ENCODE measurements at places on chromosomes 13 and 19. TPM values are rescaled to one million over a fixed set of nuclear protein-coding genes. Genes with fewer than 3 reads are reported as not detected.

The LRG1 gene
- total RNA-seq, result 1.2 TPM

The PROSER1 gene
- 66.0 TPM for total RNA-seq

The DLL3 gene
- total RNA-seq, result 0.93 TPM

The MEF2B gene
- 36.6 TPM for total RNA-seq

The SMAD9 gene
- 0.05 TPM for total RNA-seq

The UPK1A gene
- not detected for total RNA-seq

The TFPT gene
- total RNA-seq, result 34.5 TPM

The ZNF211 gene
- 8.6 TPM for total RNA-seq

The IL11 gene
- total RNA-seq, result 0.15 TPM

The SH2D3A gene
- total RNA-seq, result 20.6 TPM

The ZNF708 gene
- total RNA-seq, result 8.6 TPM

The FXYD5 gene
- 106 TPM for total RNA-seq

The MAN2B1 gene
- 209 TPM for total RNA-seq

The CD33 gene
- total RNA-seq, result 0.66 TPM

The ADAMTSL5 gene
- total RNA-seq, result 0.51 TPM

The MAMSTR gene
- total RNA-seq, result 0.32 TPM

The GIPR gene
- 25.6 TPM for total RNA-seq

The SIGLEC5 gene
- total RNA-seq, result 1.1 TPM

The GJB6 gene
- total RNA-seq, result not detected

The RNF17 gene
- not detected for total RNA-seq

The LIM2 gene
- not detected for total RNA-seq

GRCh38 chr13:24355103-24355502 is 45.7 kb downstream of the C1QTNF9 start:
- no peak overlapping the region for H3K4me3 ChIP-seq
- DNase-seq, result no peak
- H3K27ac ChIP-seq, result no peak overlapping the region
- H3K36me3 ChIP-seq, result no peaks in the 10 kb centered on the region
- no peaks in the 10 kb centered on the region for H3K4me1 ChIP-seq

DNA sequence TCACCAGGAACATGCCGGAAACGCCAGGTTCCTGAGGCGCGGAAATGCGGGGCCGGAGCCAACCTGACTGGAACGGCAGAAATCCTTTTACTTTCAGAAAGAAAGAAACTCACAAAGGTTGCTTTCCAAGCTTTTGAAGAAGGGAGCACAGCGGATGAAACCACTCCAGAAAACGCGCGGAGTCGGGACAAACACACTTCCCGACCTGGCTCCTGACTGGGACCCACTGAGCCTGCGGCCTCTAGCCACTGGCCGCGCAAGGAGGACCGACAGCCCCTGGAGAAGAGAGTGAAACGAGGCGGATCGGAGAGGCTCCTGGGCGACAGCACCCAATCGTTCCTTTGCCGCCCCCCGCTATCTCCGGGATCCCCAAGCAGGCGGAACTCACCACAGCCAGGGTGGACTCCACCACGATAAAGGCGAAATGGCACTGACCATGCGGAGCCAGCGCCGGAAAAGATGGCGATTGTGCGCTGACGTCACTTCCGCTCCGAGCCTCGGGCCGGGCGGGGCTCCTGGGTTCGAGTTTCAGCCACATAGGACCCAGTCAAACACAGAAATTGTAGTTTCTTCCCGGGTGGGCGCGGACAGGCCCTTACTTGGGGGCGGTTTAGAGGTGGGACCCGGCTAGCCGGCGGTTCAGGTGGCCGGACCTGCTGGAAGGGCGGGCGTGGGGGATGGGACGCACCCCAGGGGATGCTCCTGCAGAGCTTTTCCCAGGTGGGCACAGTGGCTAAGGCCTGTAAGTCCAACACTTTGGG is at the start of gene ZNF121:
ZNF121 (minus strand) TSS at position 432 of the 761 bp plus-strand sequence. CDS start 16,407 bp downstream, outside the sequence.
- H3K36me3 ChIP-seq, result peaks cover 4% of the 10 kb centered on the region
- peak within 1 kb of the TSS; percentile 91 for H3K4me3 ChIP-seq
- peak within 1 kb of the TSS; percentile 92 for H3K27ac ChIP-seq
- peak; percentile 61 for DNase-seq
- H3K4me1 ChIP-seq, result no peaks in the 10 kb centered on the region

GRCh38 chr19:6091771-6092291 is 18.5 kb downstream of the RFX2 start:
- H3K27me3 ChIP-seq, result no peaks in the 10 kb centered on the region
- DNase-seq, result no peak
- no peak overlapping the region for H3K4me3 ChIP-seq
- no peaks in the 10 kb centered on the region for H3K36me3 ChIP-seq
- peaks cover 17% of the 10 kb centered on the region for H3K4me1 ChIP-seq
- no peak overlapping the region for H3K27ac ChIP-seq

DNA sequence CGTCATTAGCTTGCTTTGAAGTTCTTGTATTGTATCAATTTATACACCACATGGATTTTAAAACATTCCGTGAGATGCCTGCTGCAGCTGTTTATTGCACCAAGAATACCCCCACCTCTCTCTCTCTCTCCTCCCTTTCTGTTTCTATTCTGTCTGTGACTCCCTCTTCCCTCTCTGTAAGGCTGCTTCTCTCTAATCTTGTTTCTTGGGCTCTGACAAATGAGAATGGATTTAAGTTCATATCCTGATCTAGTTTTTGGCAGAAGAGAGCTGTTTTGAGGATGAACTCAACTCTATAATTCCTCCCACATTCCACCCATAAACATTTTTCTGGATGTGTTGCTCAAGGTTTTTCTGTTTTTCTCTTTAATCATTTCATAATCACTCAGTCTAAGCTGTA is 144.3 kb upstream of the FRY start:
- no peaks in the 10 kb centered on the region for H3K4me1 ChIP-seq
- H3K36me3 ChIP-seq, result no peaks in the 10 kb centered on the region
- no peaks in the 10 kb centered on the region for H3K27me3 ChIP-seq
- DNase-seq, result no peak

- no peaks in the 10 kb centered on the region for H3K27me3 ChIP-seq
- DNase-seq, result no peak
- H3K4me1 ChIP-seq, result peaks cover 56% of the 10 kb centered on the region
- H3K36me3 ChIP-seq, result peaks cover 46% of the 10 kb centered on the region
- H3K4me3 ChIP-seq, result no peak overlapping the region
- H3K27ac ChIP-seq, result no peak overlapping the region
These were observed 16.0 kb downstream of the UPF1 start for GRCh38 chr19:18847549-18848463.

GRCh38 chr13:113992276-113993005 is 18.6 kb upstream of the C13orf46 start:
- H3K27me3 ChIP-seq, result no peaks in the 10 kb centered on the region
- H3K27ac ChIP-seq, result no peak overlapping the region
- H3K4me3 ChIP-seq, result no peak overlapping the region
- peaks cover 7% of the 10 kb centered on the region for H3K36me3 ChIP-seq
- H3K4me1 ChIP-seq, result no peaks in the 10 kb centered on the region

GRCh38 chr13:37488726-37489125 is 109.8 kb downstream of the POSTN start:
- DNase-seq, result no peak
- no peaks in the 10 kb centered on the region for H3K4me1 ChIP-seq
- no peak overlapping the region for H3K27ac ChIP-seq
- H3K4me3 ChIP-seq, result no peak overlapping the region
- H3K27me3 ChIP-seq, result no peaks in the 10 kb centered on the region
- H3K36me3 ChIP-seq, result no peaks in the 10 kb centered on the region

GRCh38 chr13:36212789-36213188 is 1.6 kb downstream of the SOHLH2 start:
- no peaks in the 10 kb centered on the region for H3K27me3 ChIP-seq
- H3K27ac ChIP-seq, result no peak overlapping the region
- H3K4me3 ChIP-seq, result no peak overlapping the region
- H3K4me1 ChIP-seq, result no peaks in the 10 kb centered on the region
- H3K36me3 ChIP-seq, result no peaks in the 10 kb centered on the region

DNA sequence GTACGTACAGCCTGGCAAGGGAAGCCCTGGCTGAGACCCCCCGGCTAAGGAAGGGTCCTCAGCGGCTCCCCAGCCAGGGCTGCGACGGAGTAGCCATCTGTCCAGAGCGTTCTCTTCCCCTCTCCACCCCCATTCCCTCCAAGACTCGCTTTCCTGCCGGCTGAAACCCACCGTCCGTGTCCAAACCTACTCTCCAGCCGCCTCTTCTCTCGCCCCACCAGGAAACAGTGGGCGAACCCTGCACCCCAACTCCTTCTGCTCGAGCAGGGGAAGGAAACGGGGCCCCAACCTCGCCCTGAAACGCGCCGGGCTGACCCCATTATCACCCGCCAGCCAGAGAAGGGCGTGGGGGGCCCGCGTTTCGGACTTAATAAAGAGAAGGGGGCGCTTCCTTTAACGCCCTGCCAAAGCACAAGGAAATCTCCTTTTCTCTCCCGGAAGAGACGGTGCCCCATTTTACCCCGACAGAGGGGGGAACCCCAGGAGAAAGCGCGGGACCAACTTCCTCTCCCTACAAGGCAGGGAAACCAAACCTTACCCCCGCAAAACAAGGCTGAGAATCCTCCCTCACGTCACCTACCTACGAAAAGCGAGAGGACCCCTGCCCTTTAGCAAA is 2.5 kb downstream of the ZC3H4 start:
- peak overlapping the region; percentile 98 for H3K4me3 ChIP-seq
- H3K36me3 ChIP-seq, result no peaks in the 10 kb centered on the region
- DNase-seq, result no peak
- H3K4me1 ChIP-seq, result peaks cover 11% of the 10 kb centered on the region
- no peaks in the 10 kb centered on the region for H3K27me3 ChIP-seq

GRCh38 chr19:30163663-30164062 is 208.5 kb upstream of the ZNF536 start:
- no peak for DNase-seq
- H3K27ac ChIP-seq, result no peak overlapping the region
- H3K36me3 ChIP-seq, result no peaks in the 10 kb centered on the region
- no peaks in the 10 kb centered on the region for H3K27me3 ChIP-seq
- no peaks in the 10 kb centered on the region for H3K4me1 ChIP-seq

- H3K27ac ChIP-seq, result no peak overlapping the region
- H3K4me3 ChIP-seq, result no peak overlapping the region
- no peaks in the 10 kb centered on the region for H3K27me3 ChIP-seq
- no peak for DNase-seq
- peaks cover 49% of the 10 kb centered on the region for H3K36me3 ChIP-seq
- H3K4me1 ChIP-seq, result no peaks in the 10 kb centered on the region
These were observed 14.5 kb downstream of the EPN1 start for GRCh38 chr19:55689411-55690108.

- peaks cover 23% of the 10 kb centered on the region for H3K4me1 ChIP-seq
- H3K4me3 ChIP-seq, result no peak overlapping the region
- no peak overlapping the region for H3K27ac ChIP-seq
- H3K36me3 ChIP-seq, result no peaks in the 10 kb centered on the region
These were observed 13.2 kb downstream of the GADD45B start for GRCh38 chr19:2488942-2489731.

- no peak for DNase-seq
- H3K4me3 ChIP-seq, result no peak overlapping the region
- no peaks in the 10 kb centered on the region for H3K27me3 ChIP-seq
- no peaks in the 10 kb centered on the region for H3K36me3 ChIP-seq
These were observed 36.9 kb downstream of the DHRS12 start for GRCh38 chr13:51767100-51767499.

- H3K36me3 ChIP-seq, result no peaks in the 10 kb centered on the region
- no peak overlapping the region for H3K27ac ChIP-seq
- no peak overlapping the region for H3K4me3 ChIP-seq
These were observed 60.9 kb downstream of the WDFY2 start for GRCh38 chr13:51645154-51645650.

- no peaks in the 10 kb centered on the region for H3K4me1 ChIP-seq
- H3K27ac ChIP-seq, result no peak overlapping the region
- DNase-seq, result no peak
These were observed 446.0 kb downstream of the FOXO1 start for GRCh38 chr13:40220299-40220935.

- peak overlapping the region; percentile 84 for H3K4me3 ChIP-seq
- no peaks in the 10 kb centered on the region for H3K36me3 ChIP-seq
- H3K4me1 ChIP-seq, result peaks cover 22% of the 10 kb centered on the region
- no peak for DNase-seq
These were observed 1.7 kb downstream of the AP1M1 start for GRCh38 chr19:16199275-16199932.

GRCh38 chr13:86922936-86923335 is 748.2 kb upstream of the SLITRK5 start:
- H3K36me3 ChIP-seq, result no peaks in the 10 kb centered on the region
- H3K4me3 ChIP-seq, result no peak overlapping the region
- H3K27ac ChIP-seq, result no peak overlapping the region
- H3K27me3 ChIP-seq, result no peaks in the 10 kb centered on the region
- no peaks in the 10 kb centered on the region for H3K4me1 ChIP-seq
- DNase-seq, result no peak

DNA sequence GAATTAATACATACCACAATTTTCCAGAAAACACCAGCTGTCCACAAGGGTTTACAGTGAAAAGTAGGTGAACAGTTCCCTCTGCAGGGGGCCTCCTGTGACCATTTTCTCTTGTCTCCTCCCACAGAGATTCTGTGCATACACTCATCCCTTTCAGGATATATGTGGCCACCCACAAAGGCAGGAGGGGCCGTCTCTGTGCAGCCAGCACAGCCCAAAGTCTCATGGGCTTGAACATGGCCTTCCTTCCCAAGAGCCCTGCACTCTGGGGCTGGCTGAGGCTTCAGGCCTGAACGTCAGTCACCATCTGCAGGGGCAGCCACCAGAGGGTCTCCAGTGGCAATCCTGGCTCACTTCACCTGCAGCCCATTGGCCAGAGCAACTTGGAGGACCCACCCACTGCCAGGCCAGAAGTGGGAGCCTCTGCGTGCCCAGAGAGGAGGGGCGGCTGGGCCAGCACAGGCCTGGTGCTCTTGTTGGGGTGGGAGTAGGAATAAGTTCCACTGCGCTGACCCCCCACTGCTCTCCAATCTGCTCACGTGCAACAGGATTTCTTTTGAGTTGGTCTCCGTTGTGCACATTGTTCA is 25.1 kb downstream of the TMEM161A start:
- H3K4me3 ChIP-seq, result no peak overlapping the region
- no peaks in the 10 kb centered on the region for H3K27me3 ChIP-seq
- H3K36me3 ChIP-seq, result no peaks in the 10 kb centered on the region
- H3K4me1 ChIP-seq, result no peaks in the 10 kb centered on the region

DNA sequence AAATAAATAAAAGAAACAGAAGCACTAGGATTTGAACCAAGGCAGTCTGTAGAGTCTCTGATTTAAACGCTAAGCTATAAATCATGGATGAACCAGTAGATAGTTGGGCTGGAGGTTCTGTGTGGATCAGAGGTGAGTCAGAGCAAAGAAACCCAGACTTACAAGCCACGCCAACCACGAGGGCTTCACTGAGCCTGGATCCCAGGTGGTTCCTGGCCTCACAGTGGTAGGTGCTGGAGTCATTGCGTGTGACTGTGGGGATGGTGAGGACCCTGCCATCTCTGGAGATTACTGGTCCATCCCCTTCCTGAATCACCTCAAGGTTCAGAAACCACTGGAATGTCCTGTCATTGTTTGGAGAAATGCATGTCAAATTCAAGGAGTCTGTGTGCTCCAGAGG is 19.3 kb upstream of the CEACAM20 start:
- no peak overlapping the region for H3K4me3 ChIP-seq
- no peak overlapping the region for H3K27ac ChIP-seq
- H3K4me1 ChIP-seq, result no peaks in the 10 kb centered on the region
- H3K27me3 ChIP-seq, result no peaks in the 10 kb centered on the region

DNA sequence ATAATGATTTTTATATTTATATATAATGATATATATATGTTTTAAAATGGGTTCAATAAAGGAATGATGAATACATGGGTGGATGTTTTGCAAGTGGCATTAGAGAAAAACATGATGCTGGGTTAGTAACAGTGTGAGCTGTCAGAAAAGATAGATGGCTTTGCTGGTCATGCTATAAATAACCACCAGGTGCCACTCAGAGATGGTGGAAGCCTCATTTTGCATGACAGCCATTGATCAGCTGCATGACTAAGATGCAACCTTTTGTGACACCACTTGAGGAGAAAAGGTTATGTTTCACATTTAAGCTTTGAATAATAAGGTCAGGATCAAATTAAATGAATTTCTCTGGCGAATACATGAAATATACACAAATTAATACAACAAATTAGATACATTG is 737.7 kb downstream of the PCDH9 start:
- no peaks in the 10 kb centered on the region for H3K4me1 ChIP-seq
- H3K4me3 ChIP-seq, result no peak overlapping the region
- H3K27ac ChIP-seq, result no peak overlapping the region
- DNase-seq, result no peak
- no peaks in the 10 kb centered on the region for H3K27me3 ChIP-seq
- no peaks in the 10 kb centered on the region for H3K36me3 ChIP-seq
